CMK (cell line): ENCODE measurements at places on chromosomes 7 and 10.

DNA sequence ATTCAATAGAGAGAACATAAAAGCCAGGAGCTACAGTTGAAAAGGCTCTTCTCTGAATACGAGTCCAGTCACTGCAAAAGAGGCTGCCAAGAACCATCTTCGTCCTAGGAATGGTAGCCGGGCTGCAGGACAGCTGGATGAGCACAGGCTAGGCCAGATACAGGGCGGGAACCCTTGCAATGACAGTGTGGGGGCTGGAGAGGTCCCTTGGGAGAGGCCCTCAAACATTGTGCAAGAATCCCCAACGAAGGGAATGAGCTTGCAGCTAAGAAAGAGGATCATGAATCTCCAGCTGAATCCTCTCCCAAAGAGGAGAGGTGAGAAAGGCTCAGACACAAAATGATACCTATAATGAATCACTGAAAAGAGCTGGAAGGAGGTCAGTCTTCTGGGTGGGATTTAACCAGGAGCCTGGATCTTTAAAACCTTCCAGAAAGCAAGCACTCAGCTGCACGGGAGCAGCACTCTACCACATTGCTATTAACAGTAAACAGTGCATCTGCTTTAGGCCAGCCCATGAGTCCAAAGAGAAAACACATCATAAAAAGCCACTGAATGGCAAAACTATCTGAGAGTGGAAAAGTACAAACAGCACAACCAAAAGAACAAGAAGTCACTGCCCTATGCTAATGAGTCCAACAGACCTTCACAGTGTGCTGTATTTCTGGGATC, 287.9 kb downstream of the TNS3 start:
- DNase-seq: no peak

- no peak for DNase-seq
These were observed 141.5 kb downstream of the LRRN3 start for GRCh38 chr7:111232249-111233084.

DNA sequence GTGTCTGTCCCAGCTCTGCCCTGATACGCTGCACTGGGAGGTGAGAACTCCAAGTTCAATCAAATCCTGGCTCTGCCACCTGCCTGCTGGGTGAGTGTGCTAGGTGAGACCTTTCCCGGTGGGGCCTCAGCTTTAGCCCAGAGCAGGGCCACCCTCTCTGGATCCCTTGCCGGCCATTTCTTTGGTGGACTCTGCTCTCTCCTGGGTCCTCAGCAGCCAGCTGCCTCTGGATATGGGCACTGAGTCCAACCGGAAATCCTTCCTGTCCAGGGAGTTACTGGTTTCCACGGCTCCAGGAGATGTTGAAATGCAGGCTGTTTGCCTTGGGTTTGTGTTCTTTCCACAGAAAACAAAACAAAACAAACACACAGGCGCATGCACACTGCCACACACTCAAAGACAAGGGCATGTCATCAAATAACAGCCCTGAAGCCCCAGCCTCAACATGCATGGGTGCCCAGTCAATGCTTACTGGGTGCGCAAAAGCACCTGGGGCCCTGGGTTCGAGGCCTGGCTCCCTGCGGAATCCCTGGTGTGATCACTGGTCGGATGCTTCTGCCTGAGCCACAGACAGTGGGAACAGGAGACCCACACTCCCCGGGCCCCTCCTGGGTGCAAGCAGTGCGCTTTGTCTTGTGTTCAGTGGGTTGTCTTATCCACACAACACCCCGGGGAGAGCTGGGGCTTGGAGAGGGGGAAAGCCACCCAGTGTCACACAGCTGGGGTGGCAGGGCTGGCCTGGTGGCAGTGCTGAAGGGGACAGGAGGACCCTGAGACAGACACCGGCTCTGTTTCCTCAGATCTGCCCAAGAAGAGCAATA, 33.1 kb downstream of the PPIF start:
- no peak for DNase-seq

GRCh38 chr10:108582387-108582786, 1340.9 kb downstream of the XPNPEP1 start:
- DNase-seq: no peak

GRCh38 chr7:156480671-156481070, 159.9 kb upstream of the RNF32 start:
- no peak for DNase-seq

GRCh38 chr10:77498829-77499228, 138.8 kb downstream of the KCNMA1 start:
- DNase-seq: no peak

GRCh38 chr10:33917069-33917780, 582.8 kb upstream of the NRP1 start:
- no peak for DNase-seq

- DNase-seq: no peak
These were observed 90.4 kb upstream of the BMPER start for GRCh38 chr7:33814936-33815335.

DNA sequence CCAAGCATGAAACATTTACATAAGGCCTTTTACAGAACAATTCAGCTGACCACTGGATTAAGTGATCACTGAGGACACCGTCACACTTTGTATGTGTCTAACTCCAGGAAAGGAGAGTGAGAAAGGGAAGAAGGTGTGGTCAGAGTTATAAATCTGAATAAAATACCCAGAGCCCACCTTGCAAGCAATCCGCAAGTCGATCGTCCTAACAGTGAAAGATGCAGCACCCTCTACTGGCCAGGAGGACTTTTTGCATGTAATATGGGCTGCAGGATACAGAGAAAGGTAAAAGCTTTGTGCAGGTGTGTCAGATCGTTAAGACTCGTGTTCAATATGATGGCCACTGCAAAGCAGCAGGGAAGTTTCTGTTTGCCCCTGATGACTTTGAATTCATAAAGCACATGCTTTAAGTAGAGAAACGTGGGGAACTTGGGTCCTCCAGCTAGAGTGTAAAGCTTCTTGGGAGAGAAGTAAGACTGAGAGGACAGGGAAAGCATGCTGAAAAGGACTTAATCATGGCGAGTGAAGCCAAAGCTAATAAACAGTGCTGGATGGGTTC, 68.5 kb upstream of the BMPER start:
- no peak for DNase-seq

GRCh38 chr7:77797734-77798393, 370 bp downstream of the TMEM60 start:
- no peak for DNase-seq

- DNase-seq: no peak
These were observed 7.3 kb downstream of the SLC25A13 start for GRCh38 chr7:96314402-96315124.

DNA sequence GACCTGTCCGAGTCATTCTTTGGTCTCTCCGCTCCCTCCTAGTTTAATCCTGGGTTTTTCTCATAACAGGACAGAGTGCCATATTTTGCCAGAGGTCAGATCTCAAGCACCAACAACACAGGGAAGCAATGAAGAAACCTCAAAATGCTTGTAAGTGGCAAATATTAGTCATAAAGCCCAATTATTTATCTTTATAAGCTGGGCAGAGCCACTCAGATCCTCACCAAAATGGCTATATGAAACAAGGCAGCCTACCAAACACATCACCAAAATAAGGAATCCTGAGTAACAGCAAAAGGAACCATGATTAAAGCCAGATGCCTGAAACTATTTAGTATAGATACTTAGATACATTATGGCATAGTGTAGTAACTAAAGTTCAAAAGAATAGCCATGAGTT, 4.7 kb downstream of the ECD start:
- no peak for DNase-seq
